RPMI7951 (cell line): ENCODE measurements at places on chromosomes 13 and 19. TPM values are rescaled to one million over a fixed set of nuclear protein-coding genes. Genes with fewer than 3 reads are reported as not detected.

LGI4 gene
- 0.36 TPM in 1 of 2 replicates, not detected in the other for total RNA-seq

CAPN12 gene
- not detected in 2 replicates for total RNA-seq

SLC1A6 gene
- 0.10 and 0.36 TPM in 2 replicates for total RNA-seq

RASIP1 gene
- total RNA-seq, result 1.9 and 2.3 TPM in 2 replicates

PRTN3 gene
- not detected in 2 replicates for total RNA-seq

IL4I1 gene
- total RNA-seq, result 0.39 and 1.3 TPM in 2 replicates

CACNG7 gene
- total RNA-seq, result not detected in 2 replicates

PTGIR gene
- 0.60 and 0.78 TPM in 2 replicates for total RNA-seq

GRCh38 chr19:35754370-35755130 is 2.3 kb downstream of the HSPB6 start:
- no peak for DNase-seq

- DNase-seq, result no peak
These were observed 35.8 kb upstream of the SPART start for GRCh38 chr13:36382030-36382429.

GRCh38 chr19:40461669-40462221 is 3.8 kb downstream of the BLVRB start:
- DNase-seq, result no peak

DNA sequence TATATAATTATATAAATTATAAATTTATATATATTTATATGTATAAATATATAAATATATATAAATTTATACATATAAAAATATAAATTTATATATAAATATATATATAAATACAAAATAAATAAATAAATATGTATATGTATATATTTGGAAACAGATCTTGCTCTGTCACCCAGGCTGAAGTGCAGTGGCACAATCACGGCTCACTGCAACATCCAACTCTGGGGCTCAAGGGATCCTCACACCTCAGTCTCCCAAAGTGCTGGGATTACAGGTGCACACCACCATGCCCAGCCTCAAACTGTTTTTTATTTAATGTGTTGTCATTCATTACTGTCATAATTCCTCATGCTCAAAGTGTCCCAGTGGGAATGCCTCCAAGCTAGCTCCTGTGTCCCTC is 25.2 kb upstream of the PDCD5 start:
- no peak for DNase-seq

DNA sequence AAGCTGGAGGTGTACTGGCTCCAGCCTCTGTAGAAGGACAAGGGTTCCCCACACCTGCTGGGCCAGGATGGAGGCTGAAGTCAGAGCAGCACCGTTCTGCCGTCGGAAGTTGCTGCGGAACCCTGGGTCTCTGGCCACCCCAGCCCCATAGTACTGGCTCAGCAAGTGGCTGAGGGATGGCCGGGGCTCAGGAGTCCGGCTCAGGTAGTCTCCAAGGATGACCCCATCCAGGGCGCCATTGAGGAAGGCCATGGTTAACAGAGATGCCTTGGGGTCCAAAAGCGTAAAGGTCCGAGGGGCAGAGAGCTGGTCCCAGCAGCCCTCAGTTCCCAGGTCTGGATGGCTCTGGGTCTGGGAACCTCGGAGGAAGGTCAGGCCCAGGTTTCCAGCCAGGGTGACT is 3.7 kb downstream of the PGLYRP2 start:
- no peak for DNase-seq

DNA sequence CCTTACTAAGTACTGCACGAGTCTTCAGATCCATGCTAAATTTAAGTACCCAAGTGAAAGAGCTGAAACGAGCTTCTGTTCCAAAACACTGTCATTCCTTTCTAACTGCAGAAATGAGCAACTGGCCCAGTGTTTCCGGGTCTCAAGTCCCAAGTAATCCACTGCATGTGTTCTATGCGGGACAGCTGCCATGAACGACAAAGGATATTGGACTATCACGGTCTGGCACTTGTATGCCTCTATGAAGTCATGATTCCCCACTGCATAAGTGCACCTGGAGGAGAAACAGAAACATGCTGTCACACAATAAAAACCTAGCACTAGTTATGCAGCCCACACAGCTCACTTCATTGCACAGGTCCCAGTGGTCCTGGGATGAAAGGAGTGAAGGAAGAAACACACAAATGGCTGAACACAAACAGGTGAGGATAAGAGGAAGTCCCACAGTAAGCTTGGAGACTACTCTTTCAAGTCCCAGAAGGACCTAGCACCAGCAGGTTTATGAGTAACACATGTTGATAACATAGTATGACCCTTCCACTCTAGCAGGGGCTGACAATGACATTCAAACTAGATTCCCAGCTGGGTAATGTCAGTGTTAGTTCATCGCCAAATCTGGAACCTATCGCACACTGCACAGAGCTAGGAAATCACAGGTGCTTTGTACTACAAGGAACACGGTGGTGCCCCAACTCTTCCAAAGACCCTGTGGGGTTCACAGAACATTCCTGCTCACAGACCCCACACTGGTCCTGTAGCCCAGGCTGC is 11.3 kb downstream of the PCID2 start:
- no peak for DNase-seq

DNA sequence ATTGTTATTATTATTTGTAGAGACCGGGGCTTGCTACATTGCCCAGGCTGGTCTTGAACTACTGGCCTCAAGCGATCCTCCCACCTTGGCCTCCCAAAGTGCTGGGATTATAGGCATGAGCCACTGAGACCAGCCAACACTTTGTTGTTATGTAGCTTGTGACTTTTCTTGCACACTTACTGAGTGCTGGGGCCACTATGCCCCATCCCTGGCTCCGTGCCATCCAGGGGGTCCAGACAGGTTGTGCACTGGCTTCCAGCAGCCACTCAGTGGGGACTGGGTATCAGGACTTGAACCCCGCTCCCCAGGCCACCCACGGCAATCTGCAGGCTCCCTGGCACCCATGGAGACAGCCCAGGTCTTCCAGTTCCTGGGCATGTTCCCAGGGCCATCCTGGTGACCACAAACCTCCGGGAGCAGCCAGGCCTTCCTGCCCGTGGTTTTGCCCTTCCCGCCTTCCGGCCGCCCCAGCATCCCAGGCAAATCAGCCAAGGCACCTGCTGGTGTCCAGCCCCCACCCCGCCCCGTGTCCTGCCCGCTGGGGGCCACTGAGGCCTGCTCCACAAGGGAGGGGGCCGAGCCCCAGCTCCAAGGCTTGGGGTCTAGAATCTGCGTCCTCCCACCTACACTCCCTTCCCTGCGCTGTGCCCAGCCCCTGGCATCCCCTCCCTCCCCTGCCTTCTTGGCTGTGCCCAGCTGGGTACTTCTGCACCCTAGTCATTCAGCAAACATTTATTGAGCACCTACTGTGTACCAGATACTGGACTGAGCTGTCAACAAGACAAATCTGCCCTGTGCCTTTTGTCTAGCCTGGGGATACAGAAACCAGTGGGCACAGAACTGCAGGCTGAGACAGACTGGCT is 23.7 kb upstream of the SEMA6B start:
- DNase-seq, result peak; percentile 81

DNA sequence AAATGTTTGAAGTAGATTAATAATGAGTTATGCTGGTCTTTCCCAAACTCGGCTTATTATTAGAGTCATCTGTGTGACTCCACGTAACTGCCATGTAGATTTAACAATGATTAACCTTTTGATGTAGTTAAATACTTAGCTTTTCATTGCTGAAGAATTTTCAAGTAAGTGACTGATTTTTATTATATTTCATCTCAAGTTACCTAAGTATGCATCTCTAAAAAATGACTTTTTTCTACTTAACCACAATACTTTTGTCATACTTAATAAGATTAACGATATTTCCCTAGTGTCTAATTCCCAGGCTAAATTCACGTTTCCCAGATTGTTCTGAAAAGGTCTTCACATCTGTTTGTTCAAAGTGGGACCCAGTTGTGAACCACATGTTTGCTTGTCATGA is 17.8 kb downstream of the BIVM start:
- DNase-seq, result no peak

DNA sequence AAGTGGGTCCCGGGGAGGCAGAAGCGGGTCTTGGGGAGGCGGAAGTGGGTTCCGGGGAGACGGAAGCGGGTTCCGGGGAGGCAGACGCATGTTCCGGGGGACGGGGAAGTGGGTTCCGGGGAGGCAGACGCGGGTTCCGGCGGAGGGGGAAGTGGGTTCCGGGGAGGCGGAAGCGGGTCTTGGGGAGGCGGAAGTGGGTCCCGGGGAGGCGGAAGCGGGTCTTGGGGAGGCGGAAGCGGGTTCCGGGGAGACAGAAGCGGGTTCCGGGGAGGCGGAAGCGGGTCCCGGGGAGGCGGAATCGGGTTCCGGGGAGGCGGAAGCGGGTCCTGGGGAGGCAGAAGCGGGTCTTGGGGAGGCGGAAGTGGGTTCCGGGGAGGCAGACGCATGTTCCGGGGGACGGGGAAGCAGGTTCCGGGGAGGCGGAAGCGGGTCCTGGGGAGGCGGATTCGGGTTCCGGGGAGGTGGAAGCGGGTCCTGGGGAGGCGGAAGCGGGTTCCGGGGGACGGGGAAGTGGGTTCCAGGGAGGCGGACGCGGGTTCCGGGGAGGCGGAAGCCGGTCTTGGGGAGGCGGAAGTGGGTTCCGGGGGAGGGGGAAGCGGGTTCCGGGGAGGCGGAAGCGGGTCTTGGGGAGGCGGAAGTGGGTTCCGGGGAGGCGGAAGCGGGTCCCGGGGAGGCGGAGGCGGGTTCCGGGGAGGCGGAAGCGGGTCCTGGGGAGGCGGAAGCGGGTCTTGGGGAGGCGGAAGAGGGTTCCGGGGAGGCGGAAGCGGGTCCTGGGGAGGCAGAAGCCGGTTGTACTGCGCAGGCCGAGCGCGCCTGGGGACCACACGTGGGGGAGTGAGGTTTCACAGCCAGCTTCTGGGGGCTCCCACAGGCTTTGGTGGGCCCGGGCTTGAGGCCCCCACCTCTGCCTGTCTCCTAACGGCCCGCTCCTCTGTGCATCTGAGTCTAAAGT is 2.5 kb downstream of the SHC2 start:
- no peak for DNase-seq

- no peak for DNase-seq
These were observed 418.2 kb downstream of the KLF12 start for GRCh38 chr13:73715911-73716510.

DNA sequence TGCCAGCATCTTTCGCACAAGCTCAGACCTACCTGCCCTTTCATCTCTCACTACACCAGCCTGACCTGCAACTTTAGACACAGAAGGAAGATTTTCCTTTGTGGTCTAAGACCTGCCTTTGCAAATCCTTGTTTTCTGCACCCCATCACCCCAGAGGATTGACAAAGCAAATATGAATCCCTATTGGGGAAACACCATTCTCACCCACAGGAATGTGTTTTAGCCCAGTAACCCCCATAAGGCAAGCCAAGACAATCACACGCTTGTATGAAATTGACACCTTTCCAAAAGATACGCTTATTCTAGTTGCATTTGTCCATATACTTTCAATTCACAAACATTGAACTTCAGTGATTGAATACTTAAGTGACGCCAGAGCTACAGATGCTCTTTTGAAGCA is 55.7 kb downstream of the SPATA13 start:
- DNase-seq, result no peak

DNA sequence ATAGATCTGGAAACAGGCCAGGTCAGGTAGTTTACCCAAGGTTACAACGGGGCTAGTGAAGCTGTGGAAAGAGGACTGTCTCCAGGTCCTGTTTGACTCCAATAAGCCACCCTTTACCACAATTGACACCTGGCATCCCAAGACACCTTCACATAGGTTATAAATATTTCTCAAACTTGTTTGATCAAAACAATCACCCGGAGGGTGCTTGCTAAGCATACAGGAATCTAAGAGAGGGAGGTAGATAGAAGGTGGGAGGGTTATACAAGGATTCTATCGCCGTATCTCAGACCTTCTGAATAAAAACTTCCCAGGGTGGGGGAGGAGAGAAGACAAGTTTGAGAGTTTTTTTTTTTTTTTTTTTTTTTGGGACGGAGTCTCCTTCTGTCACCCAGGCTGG is 55.4 kb downstream of the MICU2 start:
- no peak for DNase-seq

DNA sequence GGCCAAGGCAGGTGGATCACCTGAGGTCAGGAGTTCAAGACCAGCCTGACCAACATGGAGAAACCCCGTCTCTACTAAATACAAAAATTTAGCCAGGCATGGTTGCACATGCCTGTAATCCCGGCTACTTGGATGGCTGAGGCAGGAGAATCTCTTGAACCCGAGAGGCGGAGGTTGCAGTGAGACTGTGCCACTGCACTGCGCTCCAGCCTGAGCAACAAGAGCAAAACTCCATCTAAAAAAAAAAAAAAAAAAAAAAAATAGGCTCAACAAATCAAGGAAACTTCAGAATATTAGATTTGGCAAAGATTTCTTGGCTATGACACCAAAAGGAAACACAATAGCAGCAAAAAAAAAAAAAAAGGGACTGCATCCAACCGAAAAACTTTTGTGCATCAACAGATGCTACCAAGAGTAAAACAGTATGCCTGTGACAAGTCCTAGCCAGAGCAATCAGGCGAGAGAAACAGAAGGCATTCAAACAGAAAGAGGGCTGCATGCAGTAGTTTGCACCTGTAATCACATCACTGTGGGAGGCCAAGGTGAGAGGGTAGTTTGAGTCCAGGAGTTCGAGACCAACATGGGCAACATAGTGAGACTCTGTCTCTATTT is 23.8 kb downstream of the ZNF160 start:
- no peak for DNase-seq
